ENCODE measurements at places on chromosomes 7 and 10.

DNA sequence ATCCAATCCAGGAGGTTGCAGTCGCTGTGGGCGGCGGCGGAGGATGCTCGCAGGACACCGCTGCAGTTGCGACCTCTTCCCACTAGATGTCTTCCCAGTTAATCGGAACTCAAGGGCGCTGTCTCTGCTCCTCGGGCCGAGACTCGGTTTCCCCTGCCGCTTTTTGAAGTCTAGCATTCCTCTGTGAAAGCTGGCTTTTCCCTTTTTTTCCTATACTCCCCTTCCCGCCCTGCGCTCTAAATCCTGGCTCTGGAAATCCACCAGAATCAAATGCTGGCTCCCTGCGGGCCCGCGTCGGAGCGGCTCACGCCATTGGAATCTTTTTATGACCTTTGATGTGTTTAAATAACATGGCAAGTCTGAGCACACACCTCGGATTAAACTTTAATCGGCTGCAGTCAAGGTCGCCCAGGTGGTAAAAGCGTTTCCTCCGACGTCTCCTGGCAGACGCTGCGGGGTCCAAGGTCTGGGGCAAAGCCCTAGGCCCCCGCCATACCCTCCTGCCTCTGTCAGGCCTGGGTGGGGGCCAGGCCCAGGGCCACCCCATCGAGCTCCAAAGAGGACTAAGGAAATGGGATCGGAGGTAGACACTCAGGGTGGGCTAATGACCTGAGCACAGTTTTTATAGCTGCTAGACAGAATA is 10.7 kb upstream of the HOXA13 start:
- no peaks in the 10 kb centered on the region for H3K36me3 ChIP-seq
- H3K4me1 ChIP-seq = peaks cover 13% of the 10 kb centered on the region
- DNase-seq = no peak
- peak overlapping the region; percentile 60 for H3K4me3 ChIP-seq
- H3K27me3 ChIP-seq = peaks cover 98% of the 10 kb centered on the region
- no peak overlapping the region for H3K27ac ChIP-seq

GRCh38 chr7:24052572-24053260 is 231.3 kb upstream of the NPY start:
- H3K36me3 ChIP-seq = no peaks in the 10 kb centered on the region
- H3K4me1 ChIP-seq = no peaks in the 10 kb centered on the region
- no peak overlapping the region for H3K4me3 ChIP-seq

DNA sequence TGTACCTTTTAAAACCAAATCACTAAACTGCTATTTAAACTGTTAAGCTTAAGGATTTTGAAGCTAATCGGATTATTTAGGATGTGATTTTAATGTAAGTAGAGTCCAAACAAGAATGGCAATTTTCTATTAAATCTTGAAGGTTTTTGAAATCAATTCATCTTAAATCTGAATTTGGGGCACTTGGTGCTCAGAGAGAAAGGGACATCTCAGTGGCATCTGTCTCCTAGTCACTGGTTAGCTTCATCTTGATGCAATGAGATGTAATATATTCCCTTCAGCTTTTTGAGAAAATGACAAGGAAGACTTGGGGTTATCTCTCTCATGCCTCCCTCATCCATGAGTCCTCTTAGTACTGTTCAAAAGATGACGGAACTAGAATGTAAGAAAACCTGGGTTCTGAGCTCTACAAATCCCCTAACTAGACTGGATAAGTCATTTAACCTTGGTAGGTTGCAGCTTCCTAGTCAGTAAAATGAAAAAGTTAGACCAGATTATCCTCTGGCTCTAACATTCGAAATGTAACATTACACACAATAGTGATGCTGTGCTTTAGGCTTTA is 198.5 kb upstream of the NEBL start:
- H3K27ac ChIP-seq = no peak overlapping the region
- H3K27me3 ChIP-seq = peaks cover 2% of the 10 kb centered on the region
- no peak overlapping the region for H3K4me3 ChIP-seq
- DNase-seq = no peak
- peaks cover 5% of the 10 kb centered on the region for H3K4me1 ChIP-seq
- H3K36me3 ChIP-seq = no peaks in the 10 kb centered on the region

GRCh38 chr10:104809288-104810090 is 168.4 kb downstream of the SORCS3 start:
- no peak overlapping the region for H3K27ac ChIP-seq
- no peaks in the 10 kb centered on the region for H3K4me1 ChIP-seq
- H3K27me3 ChIP-seq = peaks cover 7% of the 10 kb centered on the region

GRCh38 chr7:47757921-47758411 is 176.1 kb upstream of the TNS3 start:
- H3K4me1 ChIP-seq = peaks cover 5% of the 10 kb centered on the region
- no peak overlapping the region for H3K4me3 ChIP-seq
- no peaks in the 10 kb centered on the region for H3K27me3 ChIP-seq
- no peak for DNase-seq
- no peak overlapping the region for H3K27ac ChIP-seq
